ENCODE measurements at places on chromosomes 16 and 17.

GRCh38 chr17:62578757-62579487 lies 48.5 kb upstream of the MRC2 start:
- no peak for DNase-seq

DNA sequence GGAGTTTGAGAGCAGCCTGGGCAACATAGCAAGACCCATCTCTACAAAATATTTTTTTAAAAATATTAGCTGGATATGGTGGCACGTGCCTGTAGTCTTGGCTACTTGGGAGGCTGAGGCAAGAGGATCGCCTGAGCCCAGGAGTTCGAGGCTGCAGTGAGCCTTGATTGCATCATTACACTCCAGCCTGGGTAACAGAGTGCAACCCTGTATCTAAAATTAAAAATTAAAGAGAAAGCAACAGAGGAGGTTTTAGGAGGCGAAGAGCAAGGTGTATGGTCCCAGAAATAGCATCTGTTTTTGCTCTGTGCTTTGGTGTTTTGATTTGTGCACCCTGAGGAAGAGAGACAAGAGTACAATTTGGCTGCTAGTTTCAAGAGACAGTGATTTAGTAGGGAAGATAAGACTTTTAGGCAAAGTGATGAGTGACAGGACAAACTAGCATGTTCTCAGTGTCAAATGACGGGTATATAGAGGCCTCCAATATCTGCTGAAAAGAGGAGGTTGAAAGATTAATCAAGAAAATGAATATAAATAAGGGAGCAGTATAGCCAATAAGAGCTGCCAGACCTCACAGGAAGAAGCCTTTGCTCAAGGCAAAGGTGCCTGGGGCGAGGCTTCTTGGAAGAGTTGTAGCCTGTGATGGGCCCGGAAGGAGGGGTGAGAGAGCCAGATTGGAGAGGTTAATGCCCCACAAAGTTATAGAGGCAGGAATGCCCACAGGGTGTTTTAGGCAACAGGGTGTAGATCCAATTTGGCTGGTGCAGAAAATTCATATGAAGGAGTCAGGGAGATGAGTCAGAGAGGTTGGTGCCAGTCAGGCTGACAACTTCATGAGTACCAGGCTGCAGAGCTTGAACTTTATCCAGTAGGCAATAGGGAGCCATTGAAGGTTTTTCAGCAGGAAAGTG lies 11.4 kb downstream of the HLF start:
- no peak for DNase-seq

- DNase-seq, result no peak
Measured at GRCh38 chr17:75572713-75573539, 14.7 kb upstream of the MYO15B start.

DNA sequence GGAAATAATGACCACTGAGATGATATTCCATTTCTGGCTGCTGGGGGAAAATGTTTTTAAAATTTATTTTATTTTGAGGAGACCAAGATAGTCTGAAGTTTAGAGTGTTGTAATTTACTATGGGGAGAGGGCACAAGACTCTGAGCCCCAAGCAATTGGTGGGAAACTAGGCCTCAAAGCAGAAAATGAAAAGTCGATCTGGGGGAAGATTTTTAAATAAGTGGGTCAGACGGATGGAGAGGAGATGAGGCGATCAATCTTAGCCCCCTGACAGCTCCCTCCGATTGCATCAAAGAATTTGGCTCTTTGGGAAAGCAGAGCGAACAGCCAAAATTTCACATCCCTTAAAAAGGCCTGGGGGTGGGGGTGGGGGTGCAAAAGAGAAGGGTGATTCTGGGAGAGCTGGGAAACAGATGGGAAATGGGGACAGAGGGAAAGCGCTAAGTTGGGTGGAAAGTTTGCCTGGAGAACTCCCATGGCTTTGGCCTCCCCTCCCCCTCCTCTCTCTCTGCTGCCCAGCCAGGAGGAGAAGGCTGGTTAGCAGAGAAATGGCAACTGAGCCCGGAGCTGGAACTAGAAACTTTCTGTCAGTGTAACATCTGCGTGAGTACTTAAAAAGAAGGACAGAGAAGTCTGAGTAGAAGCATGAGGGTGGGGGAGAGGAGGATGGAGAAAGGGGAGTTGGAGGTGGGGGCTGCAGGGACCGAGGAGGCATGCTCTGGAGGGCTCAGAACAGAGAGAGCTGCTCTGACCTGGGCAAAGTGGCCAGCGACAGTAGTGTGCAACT lies 1.4 kb upstream of the HOXB2 start:
- no peak for DNase-seq

DNA sequence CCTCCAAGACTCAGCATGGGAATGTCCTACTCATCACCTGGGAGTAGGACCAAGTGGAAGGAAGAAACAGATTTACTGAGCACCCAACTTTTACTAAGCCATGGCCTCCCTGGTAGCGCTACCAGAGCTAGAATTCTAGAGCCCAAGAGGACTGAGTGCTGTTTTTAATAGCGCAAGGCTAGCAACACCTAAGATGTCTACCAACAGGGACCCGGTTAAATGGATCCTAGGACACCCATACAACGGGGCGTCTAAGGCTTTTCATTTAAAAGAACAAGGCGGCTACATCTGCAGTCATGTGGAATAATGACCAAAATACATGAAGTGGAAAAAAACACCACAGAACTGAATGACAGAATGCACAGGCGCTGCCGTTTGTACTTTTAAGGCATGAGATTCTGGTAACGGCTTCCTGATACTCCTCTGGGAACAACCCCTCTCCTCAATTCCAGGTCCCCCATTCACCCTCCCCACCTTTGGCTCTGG lies 5.1 kb downstream of the GGA2 start:
- DNase-seq, result no peak

GRCh38 chr16:59597269-59597668 lies 863.2 kb upstream of the GOT2 start:
- no peak for DNase-seq

- no peak for DNase-seq
Measured at GRCh38 chr17:1029922-1030644, 33.2 kb downstream of the TIMM22 start.

GRCh38 chr17:45123930-45124796 lies 8.2 kb downstream of the PLCD3 start:
- peak; percentile 95 for DNase-seq

GRCh38 chr17:50939542-50939794 lies 73.3 kb upstream of the TOB1 start:
- DNase-seq, result no peak

DNA sequence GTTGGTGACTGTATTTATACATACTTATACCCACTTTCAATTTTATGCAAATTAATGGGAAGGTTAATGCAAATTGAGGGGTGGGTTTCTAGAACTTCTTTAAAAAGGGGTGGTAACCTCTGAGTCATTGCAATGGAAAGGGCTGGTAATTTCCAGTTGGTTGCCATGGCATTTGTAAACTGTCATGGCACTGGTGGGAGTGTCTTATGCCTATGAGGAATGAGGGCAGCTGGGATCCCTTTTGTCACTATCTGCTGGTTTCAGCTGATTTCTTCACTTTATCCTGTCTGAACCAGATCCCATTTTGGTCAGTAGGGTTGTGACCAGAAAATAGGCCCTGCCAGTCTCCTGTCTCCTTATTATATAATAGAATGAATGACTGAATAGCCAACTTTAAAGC lies 1006.7 kb upstream of the GOT2 start:
- no peak for DNase-seq

- no peak for DNase-seq
Measured at GRCh38 chr16:25013751-25014499, 1.2 kb downstream of the ARHGAP17 start.

DNA sequence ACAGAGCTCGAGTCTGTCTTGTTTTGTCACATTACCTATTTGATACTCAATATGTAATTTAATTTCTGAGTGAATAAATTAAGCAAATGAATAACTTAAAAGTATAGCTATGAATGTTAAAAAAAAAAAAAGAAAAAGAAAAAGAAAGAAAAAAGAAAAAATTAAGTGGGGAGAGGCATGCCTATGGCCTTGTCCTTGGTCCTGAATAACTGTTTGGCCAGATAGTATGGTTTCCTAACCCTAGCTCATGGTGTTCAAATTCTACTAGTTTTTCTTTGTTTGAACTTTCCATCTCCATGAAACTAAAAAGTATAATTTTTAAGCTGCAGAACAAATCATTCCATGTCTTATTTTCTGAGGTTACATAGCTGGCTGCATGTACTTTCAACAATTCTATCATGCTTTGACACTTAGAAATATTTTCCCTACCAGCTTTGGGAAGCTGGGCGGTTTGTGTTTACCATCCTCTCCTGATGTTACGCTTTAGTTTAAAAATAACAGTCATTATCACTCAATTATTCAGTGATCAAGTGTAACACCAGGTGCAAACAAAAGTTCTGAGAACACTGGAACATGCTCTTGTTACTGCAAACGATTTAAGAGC lies 31.8 kb downstream of the TOX3 start:
- DNase-seq, result no peak

- DNase-seq, result no peak
Measured at GRCh38 chr16:71855937-71856662, 10.3 kb downstream of the ATXN1L start.

DNA sequence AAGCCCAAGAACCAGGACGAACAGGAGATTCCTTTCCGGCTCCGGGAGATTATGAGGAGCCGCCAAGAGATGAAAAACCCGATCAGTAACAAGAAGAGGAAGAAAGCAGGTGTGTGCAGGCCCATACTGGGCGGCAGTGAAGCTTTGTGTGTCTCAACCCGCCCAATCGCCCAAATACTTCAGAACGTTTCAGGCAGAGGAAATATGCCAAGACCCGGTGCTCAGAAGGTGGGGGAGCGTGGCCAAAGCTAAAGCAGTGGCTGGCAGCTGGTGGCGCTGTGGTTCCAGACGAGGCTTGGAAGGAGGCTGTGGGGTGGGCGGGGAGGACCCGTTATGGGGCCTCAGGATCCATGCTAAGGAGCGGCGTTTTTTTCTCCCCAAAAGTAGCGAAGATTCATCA lies 1.2 kb downstream of the CCDC137 start:
- no peak for DNase-seq

- no peak for DNase-seq
Measured at GRCh38 chr17:43784068-43784467, 3.8 kb downstream of the CFAP97D1 start.

DNA sequence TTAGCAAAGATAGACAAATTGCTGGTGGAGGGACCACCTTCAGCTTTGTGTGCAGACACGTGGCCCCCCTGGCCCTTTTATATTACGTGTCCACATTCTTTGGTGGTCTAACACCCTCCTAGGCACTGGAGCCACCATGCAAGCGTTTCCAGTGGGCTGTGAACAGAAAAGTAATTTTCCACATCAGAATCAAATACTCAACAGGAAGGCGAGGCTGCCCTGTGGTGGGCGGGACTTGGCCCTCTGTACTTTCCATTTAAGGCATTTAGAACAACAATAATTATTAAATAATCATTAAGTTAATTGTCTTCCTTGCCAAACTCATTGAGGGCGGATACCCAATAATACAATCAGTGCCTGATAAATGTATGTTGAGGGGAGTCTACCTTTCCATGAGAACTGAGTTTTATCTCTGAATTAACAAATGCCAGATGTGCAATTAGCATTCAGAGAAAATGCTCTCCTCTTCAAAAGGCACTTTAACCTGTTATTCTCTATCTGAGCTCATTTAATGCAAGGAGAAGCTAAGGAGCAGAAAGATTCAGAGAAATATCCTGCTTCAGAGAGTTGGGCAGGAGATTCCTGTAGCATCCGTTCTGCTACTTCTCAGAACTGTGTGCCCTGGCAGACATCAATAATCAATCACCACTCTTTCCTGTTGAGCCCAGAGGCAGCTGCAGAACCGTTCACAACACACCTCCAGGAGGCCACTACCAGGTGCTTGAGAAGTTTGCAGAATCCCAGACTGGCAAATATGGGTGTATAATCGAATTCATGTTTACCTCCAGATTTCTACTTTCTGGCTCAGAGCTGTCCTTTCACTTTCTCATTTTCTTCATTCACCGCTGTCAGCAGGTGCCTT lies 109.4 kb downstream of the CMIP start:
- DNase-seq, result no peak
